Sigmoid colon (tissue), 7 donors: ENCODE measurements at places on chromosomes 2 and 18. TPM values are rescaled to one million over a fixed set of nuclear protein-coding genes. Genes with fewer than 3 reads are reported as not detected.

- H3K4me3 ChIP-seq = no peak overlapping the region
- H3K27me3 ChIP-seq = no peaks in the 10 kb centered on the region
- H3K4me1 ChIP-seq = no peaks in the 10 kb centered on the region
- DNase-seq = no peak
- H3K27ac ChIP-seq = no peak overlapping the region
- H3K36me3 ChIP-seq = no peaks in the 10 kb centered on the region
Measured at GRCh38 chr2:52356556-52356955, 1324.6 kb upstream of the NRXN1 start.

DNA sequence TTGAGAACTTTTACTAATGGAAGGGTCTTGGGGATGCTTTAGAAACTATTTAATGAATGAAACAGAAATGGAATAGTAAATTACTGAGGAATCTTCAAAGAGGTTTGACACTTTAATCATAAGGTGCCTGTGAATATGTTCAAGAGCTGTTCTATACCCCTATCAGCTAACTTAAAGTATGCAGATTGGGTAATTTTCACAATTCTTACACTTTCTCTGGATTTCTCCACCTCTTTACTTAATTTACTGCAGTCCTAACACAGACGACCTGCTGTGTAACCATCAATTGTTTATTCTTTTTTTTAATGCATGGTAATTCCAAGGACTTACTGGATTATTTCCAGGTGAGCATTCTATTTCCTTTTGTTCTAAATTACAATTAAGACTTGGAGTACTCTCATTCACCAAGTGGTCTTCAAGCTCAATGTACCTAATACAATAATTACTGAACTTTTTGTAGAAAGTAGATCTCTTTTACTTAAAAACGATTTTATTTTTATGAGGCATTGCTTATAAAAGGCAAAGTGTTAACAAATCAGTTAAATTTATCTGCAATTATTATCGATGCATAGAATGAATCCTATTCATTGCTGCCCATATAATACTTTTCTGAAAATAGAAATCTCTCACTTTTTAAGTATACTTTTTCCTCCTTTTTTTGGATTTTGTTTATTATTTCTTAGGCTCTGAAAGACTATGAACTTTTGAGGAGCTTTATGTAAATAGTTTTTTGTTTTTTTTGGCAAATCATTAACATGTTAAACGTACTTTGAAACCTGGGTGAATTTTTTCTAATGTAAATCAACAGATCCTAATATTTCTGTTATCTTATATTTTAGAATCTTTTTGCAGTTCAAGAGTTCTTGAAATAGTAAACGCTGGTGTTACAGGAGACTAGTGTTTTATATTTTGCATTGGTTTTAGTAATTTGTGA, 5.5 kb downstream of the VSNL1 start:
- no peak overlapping the region for H3K4me3 ChIP-seq
- DNase-seq = no peak
- H3K4me1 ChIP-seq = peaks cover 8% of the 10 kb centered on the region
- H3K36me3 ChIP-seq = no peaks in the 10 kb centered on the region

GRCh38 chr18:48468151-48468550, 59.0 kb upstream of the ZBTB7C start:
- H3K27me3 ChIP-seq = no peaks in the 10 kb centered on the region
- H3K4me1 ChIP-seq = no peaks in the 10 kb centered on the region
- no peak overlapping the region for H3K4me3 ChIP-seq
- no peak overlapping the region for H3K27ac ChIP-seq
- H3K36me3 ChIP-seq = no peaks in the 10 kb centered on the region

UGT1A9 gene
- polyA plus RNA-seq = 0.36 TPM

LRRTM1 gene
- polyA plus RNA-seq = not detected

POTEE gene
- not detected for polyA plus RNA-seq

SEMA4C gene
- 7.9 TPM for polyA plus RNA-seq

IL36G gene
- not detected for polyA plus RNA-seq
